ENCODE measurements at places on chromosomes 1 and 21.
A peak's percentile ranks its signal among the peaks of the same experiment; 100 is the strongest.

- no peaks in the 10 kb centered on the region for H3K4me1 ChIP-seq
- no peaks in the 10 kb centered on the region for H3K36me3 ChIP-seq
- H3K27ac ChIP-seq = no peak overlapping the region
- no peaks in the 10 kb centered on the region for H3K27me3 ChIP-seq
- no peak overlapping the region for H3K4me3 ChIP-seq
- no peak for DNase-seq
These were observed 289.1 kb upstream of the PLD5 start for GRCh38 chr1:242813490-242814091.

- H3K27ac ChIP-seq = peak overlapping the region; percentile 88
- H3K4me3 ChIP-seq = peak overlapping the region; percentile 69
- H3K36me3 ChIP-seq = no peaks in the 10 kb centered on the region
- peaks cover 35% of the 10 kb centered on the region for H3K4me1 ChIP-seq
- DNase-seq = no peak
- peaks cover 9% of the 10 kb centered on the region for H3K27me3 ChIP-seq
These were observed 18.7 kb upstream of the KANK4 start for GRCh38 chr1:62337706-62338631.

DNA sequence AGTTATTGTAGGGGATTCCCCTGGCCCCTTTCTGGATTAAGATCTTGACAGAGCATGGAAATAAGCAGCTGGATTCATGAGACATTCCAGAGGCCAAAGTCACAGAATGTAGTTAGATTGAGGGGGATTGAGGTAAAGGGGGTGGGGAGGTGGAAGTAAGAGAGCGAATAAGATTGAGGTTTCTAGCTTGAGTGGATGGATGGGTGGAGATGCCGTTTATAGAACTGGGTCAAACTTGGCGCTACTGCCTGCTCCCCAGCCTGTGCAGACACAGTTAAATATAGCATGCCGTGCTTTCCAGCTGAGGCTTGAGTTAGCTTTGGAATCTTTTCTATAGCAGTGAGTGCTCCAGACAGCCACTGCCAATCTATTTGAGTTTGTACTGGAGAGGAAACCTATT lies 85.7 kb downstream of the DYRK1A start:
- peak overlapping the region; percentile 1 for H3K27ac ChIP-seq
- peaks cover 39% of the 10 kb centered on the region for H3K4me1 ChIP-seq
- H3K36me3 ChIP-seq = peaks cover 19% of the 10 kb centered on the region
- peak overlapping the region; percentile 1 for H3K4me3 ChIP-seq
- no peak for DNase-seq
- H3K27me3 ChIP-seq = no peaks in the 10 kb centered on the region

DNA sequence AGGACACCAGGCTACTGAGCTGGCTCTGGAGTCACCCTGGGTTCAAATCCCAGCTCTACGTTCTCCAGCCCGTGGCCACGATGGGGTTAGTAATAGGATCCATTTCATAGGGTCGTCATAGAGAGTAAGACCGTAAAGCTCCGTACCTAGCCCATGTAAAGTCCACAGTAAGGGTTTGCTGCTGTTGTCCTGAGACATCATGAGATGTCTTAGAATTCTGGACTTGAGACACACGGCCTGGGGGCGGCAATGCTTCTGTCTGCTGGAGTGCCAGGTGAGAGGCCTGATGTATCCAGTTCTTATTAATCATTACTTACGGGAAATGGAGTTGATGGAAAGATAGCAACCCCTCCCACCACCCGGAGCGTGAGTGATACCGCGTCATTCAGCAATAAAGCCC lies 3.6 kb downstream of the TCP10L start:
- H3K4me1 ChIP-seq = no peaks in the 10 kb centered on the region
- no peak overlapping the region for H3K27ac ChIP-seq
- H3K4me3 ChIP-seq = no peak overlapping the region
- peaks cover 16% of the 10 kb centered on the region for H3K27me3 ChIP-seq
